ENCODE measurements at places on chromosomes 16 and 17.

GRCh38 chr17:64507413-64507782, 621 bp downstream of the CEP95 start:
- DNase-seq, result no peak

DNA sequence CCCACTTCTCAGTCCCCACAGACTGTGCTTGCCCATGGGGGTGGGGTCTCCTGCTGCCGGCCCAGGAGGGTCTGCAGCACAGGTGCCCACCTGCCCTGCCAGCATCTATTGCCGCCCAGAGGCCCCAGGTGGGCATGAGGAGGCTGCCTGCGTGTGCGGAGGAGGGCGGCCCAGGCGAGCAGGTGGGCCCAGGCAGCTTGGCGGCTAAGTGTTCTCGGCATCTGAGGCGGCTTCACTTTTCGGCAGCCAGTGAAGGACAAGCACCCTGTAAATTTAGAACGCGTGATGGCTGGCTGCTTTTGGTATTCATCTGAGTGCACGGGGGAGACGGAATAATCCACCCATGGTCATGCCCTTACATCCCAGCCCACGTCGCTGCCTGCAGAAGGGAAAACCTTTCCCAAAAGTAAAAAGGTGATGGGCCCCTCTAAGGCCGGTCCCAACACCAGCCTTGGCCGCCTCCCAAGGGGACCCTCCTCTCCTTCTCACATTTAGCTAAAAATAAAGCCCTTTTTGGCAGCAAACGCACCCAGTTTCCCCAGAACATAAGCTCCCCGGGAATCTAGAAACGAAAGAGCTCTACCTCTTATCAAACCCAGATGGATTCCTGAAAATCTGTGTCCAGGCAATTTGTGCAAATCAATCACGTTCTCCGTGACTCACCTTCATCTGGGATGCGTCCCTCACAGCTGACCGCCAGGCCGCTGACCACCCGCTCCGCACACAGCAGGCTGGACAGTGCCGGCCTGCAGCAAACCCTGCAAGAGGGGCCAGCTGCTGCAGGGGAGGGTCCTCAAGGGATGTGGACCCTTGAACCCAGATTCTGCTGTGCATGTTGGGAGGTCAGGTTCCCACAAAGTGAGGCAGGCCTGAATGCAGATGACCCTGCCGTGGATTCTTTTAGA, 79.4 kb downstream of the RBFOX3 start:
- no peak for DNase-seq

DNA sequence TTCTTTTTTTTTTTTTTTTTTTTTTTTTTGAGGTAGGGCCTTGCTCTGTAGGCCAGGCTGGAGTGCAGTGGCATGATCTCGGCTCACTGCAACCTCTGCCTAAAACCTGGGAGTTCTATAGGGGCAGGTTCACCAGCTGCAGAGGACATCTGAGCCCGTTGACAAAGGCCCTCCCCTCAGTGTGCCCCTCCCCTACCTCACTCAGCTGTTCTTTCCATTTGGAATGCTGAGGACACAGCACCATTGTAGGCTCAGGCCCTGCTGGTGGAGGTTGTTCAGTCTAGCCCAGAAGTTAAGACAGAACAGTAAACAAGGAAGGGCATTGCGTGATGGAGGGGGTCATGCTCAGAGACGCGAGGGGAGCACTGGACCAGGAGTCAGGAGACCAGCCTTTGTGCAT, 21.8 kb upstream of the KIF19 start:
- no peak for DNase-seq

DNA sequence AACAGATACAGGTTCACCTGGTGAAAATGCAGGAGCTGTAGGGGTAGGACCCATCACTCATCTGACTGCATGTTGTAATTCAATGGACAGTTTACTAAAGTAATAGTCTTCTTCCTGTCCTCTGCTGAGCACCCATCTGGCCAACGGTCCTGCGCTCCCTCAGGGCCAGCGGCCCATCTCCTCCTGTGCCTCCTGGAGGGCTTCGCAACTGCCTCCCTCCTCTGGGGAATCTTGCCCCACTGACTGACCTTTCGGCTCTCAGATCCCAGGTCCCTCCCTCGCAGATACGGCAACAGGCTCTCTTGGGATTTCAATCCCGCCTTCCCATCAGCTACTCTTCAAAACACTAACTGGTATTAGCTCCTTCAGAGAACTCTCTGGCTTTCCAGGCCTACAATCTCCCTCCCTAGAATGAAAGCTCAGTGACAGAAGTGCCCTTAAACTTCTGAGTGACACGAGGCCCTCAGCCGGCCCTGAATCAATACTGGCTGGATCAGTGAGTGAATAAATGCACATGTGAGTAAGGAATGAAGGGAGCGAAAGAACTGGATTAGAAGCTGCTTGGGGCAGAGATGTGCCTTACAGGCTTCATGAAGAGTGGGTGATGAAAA, 1.3 kb downstream of the PEMT start:
- DNase-seq, result no peak
